ENCODE measurements at places on chromosomes 4 and X. TPM values are rescaled to one million over a fixed set of nuclear protein-coding genes. Genes with fewer than 3 reads are reported as not detected.

- DNase-seq: no peak
These were observed 46.5 kb upstream of the RAB9B start for GRCh38 chrX:103878466-103879122.

DNA sequence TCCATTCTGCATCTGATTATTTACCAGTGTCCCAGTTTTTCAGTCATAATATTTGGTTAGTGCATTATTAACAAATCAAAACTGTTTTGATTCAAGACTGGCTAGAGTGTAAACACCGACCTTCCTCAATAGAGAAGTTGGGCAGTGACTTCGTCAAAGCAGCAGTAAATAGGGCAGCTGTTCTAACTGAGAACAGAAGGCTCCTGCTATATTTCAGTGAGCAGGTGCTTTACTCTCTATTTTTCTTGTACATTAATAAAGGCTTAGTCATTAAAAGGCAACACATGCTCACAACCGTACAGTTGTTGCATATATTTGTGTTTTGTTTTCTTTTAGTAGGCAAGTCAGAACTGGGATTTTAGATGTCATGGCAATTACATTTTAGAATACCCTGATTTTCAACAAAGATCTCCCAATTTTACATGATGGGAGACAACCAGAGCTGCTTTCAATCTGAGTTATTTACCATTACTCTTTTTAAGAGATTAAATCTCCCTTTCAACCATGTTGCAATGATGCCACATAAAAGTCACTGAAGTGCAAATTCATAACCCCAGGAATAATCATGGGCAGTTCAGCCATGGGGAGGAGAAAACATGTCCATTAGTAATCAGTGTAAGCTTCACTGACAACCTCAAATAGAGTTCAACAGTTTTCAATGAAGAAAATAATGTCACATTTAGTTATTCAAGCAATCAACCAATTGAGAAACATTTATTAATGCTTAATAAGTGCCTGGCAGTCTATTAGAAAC is 233.3 kb downstream of the NDST4 start:
- no peak for DNase-seq

Gene RNF128
- total RNA-seq: not detected

DNA sequence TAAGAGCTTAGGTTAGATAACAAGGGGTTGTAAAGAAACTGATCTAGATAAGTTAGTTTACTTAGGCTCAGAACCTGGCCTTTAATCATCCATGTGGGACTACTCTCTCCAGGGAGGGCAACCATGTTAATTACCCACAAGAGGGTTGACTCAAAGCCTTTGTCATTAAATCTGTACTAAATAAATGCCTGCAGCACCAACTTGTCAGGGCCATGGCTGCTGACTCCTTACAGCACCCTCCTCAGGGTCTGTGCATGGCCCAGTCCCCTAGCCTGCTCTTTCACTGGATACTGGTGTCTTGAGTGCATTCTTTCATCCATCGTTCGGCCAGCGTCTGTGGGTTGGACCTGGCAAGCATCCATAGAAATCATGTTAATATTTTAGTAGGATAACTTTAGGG is 34.7 kb downstream of the CASP3 start:
- no peak for DNase-seq

DNA sequence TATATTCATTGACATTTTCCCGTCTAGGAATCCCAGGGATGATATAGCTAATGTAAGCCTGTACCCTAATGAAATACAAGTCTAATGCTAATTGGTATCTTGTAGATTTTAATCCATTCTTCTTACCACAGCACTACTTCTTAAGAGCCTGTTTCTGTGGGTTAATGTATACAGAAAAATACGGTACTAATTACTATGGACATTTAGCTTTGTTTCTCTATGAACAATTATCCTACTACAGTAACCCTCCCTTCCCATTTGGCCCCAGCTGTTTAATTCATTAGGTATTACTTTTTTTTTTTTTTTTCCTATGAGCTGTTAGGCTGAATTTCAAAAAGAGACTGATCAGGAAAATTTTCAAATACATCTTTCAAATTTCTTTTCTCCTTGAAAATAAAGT is 245.1 kb upstream of the SLC7A11 start:
- no peak for DNase-seq

Gene SMARCA1
- not detected for total RNA-seq

DNA sequence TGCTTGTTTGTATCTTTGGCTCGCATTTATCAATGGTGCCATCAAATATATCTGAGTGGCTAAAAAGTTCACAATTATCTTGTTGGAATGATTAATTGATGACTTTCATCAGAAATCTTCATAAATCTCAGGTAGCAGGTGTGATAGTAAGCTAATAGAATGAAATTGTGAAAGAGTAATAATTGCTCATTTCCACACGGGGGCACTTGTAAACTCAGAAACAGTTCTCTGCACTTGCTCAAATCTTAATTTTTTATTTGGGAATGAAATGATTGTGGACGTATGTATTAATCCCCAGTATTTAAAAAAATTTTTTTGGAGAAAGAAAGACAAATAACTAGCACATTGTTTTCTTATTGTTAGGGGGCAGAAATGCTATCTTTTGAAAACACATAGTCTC is 132.8 kb downstream of the DTHD1 start:
- DNase-seq: no peak

Measured in activated CD4-positive, alpha-beta T cell treated with anti-CD3 and anti-CD28 coated beads, Interleukin-2, amount 10 ng/mL, durations not matched to agents 24 days and 14 days (primary cell).